Jurkat, Clone E6-1 (cell line): ENCODE measurements at places on chromosomes 5 and 9.
A peak's percentile ranks its signal among the peaks of the same experiment; 100 is the strongest.

GRCh38 chr9:92438900-92439526 lies 14.7 kb upstream of the OMD start:
- no peak for DNase-seq

DNA sequence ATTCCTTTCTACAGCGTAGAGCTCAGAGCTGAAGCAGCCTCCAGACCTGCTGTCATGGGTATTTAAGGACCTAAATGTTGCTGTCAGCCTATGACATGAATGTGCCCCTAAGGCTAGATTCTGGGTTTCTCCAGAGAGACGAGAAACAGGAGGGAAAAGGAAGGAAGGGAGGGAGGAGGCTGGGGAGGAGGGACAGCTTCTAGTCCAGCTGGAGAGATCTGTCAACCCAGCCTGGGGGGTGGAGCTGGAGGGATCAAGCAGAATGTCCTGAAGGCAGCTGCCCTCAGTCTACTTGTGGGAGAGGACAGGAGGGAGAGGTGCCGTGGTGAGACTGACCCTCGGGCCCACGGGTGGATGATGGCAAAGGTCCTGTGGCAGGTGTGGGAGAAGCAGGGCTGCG lies 1.1 kb upstream of the DBH start:
- DNase-seq = no peak

- no peak for DNase-seq
Measured at GRCh38 chr9:967436-967835, 9.0 kb upstream of the DMRT3 start.

DNA sequence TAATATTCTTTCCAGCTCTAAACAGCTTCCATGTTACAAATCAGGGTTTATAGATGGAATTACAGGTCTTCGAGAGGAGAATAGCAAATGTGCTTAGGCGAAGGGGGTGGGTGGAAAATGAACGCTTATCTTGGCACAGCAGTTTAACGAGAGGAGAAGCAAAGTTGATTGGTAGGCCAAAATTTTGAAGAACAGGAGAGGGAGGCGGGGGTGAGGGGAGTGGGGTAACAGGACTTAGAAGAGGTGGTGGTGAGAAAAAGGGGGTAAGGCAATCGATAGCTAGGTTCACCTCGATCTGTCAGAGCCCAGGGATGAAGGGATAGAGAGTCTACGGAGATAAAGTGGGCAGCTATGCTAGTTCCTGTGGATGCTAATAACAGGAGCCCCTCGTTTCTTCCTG lies 764 bp downstream of the ANKRA2 start:
- no peak for DNase-seq

GRCh38 chr9:122122468-122122867 lies 29.4 kb upstream of the TTLL11 start:
- no peak for DNase-seq

- DNase-seq = peak; percentile 91
Measured at GRCh38 chr9:4596165-4596922, 65.8 kb upstream of the PLPP6 start.

DNA sequence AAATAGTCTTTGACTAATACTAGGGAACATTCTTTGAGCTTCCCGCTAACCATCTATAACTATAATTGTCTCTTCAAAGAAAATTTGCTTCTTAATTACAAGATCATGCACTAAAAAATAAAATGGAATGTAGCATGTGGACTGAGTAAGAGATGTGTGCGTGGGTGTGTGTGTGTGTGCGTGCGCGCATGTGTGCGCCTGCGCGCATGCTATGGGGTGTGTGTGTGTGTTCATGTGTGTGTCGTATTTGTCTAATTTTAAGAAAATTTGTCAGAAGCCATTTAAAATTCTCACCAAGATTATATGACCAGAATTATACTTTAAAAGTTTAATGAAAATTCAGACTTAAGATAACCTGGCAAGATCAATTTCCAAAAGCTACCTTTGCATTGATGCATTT lies 593.0 kb downstream of the ACTL7B start:
- no peak for DNase-seq

DNA sequence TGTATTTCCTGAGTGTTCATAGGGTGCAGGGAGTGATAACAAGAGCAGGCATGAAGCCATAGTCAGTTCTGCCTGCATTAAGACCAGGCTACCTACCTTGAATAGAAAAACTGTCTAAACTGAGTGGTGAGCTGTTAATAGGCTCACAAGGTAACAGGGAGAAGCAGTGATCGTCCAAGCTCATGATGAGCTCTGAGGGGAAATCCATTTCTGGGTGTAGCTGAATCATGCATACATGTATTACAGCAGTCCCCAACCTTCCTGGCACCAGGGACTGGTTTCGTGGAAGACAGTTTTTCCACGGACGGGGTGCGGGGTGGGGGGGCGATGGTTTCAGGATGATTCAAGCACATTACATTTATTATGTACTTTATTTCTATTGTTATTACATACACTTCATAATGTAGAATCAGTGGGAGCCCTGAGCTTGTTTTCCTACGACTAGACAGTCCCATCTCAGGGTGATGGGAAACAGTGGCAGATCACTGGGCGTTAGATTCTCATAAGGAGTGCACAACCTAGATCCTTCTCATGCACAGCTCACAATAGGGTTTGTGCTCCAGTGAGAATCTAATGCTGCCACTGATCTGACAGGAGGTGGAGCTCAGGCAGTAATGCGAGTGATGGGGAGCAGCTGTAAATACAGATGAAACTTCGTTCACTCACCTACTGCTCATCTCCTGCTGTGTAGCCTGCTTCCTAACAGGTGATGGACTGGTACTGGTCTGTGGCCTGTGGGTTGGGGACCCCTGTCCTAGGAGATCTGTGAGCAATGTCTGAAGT lies 100.0 kb upstream of the IL6ST start:
- DNase-seq = no peak

- DNase-seq = peak; percentile 41
Measured at GRCh38 chr5:61330845-61331406, 1.1 kb upstream of the ZSWIM6 start.

GRCh38 chr9:20226345-20226744 lies 396.0 kb downstream of the MLLT3 start:
- DNase-seq = no peak

DNA sequence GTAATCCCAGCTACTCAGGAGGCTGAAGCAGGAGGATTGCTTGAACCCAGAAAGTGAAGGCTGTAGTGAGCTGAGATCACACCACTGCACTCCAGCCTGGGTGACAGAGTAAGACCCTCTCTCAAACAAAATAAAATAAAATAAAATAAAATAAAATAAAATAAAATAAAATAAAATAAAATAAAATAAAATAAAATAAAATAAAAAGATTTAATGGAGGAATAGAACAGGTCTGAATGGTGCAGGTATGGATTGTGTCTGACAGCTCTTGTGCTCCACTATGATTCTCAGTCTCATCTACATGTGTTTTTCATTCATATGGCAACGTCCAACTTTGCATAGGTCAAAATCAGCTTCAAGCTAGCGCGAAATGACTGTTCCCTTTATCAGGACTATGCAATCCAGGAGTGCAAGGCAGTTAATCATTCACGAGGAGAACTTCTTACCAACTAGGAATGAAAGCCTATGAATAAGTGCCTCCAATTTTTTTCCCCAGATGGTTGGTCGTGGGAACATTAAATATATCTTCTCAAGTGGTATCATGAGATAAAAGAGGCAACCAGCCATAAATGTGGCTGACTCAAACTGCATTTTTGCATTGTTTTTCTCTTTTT lies 1392.3 kb upstream of the CDH9 start:
- no peak for DNase-seq

GRCh38 chr9:38527503-38527902 lies 92.9 kb downstream of the ANKRD18A start:
- DNase-seq = no peak

DNA sequence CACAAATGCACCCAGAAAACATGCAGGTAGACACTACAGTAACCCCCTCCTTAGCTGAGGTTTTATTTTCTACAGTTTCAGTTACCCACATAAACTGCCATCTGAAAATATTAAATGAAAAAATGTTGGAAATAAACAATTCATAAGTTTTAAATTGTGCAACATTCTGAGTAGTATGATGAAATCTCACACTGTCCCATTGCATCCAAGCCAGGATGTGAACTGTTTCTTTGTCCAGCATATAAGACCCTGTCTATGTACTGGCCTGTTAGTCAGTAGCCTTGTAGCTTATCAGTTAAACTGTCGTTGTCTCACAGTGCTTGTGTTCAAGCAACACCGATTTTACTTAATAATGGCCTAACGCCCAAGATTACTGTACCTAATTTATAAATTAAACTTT lies 630.5 kb downstream of the ANXA1 start:
- no peak for DNase-seq
